ENCODE measurements at places on chromosomes 7 and 10. TPM values are rescaled to one million over a fixed set of nuclear protein-coding genes. Genes with fewer than 3 reads are reported as not detected.
A peak's percentile ranks its signal among the peaks of the same experiment; 100 is the strongest.

Gene GIMAP8
- 50.1 TPM for total RNA-seq

DNA sequence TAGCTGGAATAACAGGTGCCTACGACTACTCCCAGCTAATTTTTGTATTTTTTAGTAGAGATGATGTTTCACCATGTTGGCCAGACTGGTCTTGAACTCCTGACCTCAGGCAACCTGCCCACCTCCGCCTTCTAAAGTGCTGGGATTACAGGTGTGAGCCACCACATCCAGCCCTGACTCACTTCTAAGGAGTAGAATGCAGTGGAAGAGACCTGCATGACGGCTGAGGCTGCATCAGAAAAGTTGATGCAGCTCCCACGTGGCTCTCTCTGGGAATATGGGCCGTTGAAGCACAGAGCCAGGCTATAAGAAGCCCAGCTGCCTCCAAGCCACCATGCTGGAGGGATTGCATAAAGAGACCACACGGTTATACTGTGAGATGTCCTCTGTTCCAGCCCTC, 21.6 kb upstream of the ASL start:
- no peak for DNase-seq

Gene NEUROG3
- total RNA-seq, result not detected

- DNase-seq, result no peak
These were observed 3.6 kb downstream of the ARL3 start for GRCh38 chr10:102710609-102711008.

- DNase-seq, result peak; percentile 7
These were observed 3.9 kb upstream of the SAR1A start for GRCh38 chr10:70174058-70174741.

GRCh38 chr7:72406820-72407403, 5.2 kb downstream of the CALN1 start:
- DNase-seq, result no peak

GRCh38 chr10:29671968-29672367, 37.2 kb upstream of the SVIL start:
- DNase-seq, result no peak

DNA sequence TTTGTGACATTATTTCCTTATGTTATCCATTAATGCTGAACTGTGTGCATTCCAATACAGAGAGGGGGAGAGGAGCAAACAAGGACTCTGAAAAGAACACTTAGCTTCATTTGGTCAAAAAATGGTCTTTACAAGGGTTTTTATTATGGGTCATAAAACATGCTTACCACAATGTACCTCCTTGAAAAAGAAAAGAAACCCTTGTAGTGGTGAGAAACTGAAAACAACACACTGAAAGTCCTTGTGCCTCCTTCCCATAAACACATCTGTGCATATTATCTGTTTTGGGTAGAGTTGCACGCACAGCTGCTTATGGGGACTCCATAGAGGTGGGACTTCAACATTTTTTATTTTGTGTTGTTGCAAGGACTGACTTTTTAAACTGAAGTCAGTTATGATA, 98.7 kb downstream of the CDK6 start:
- no peak for DNase-seq

Gene SPDYE1
- total RNA-seq, result not detected
